SJSA1 (cell line): ENCODE measurements at places on chromosomes 4 and X.

- H3K4me3 ChIP-seq, result no peak overlapping the region
- peaks cover 9% of the 10 kb centered on the region for H3K4me1 ChIP-seq
- H3K27ac ChIP-seq, result no peak overlapping the region
- H3K36me3 ChIP-seq, result no peaks in the 10 kb centered on the region
Measured at GRCh38 chrX:110000000-110000399, 2.9 kb upstream of the TMEM164 start.

GRCh38 chrX:10548688-10549087 is 71.7 kb downstream of the MID1 start:
- no peak for DNase-seq
- H3K4me3 ChIP-seq, result no peak overlapping the region
- no peaks in the 10 kb centered on the region for H3K36me3 ChIP-seq
- H3K27ac ChIP-seq, result no peak overlapping the region
- H3K4me1 ChIP-seq, result no peaks in the 10 kb centered on the region
- H3K27me3 ChIP-seq, result no peaks in the 10 kb centered on the region

GRCh38 chr4:165874791-165875371 is 1.8 kb downstream of the TLL1 start:
- H3K4me3 ChIP-seq, result no peak overlapping the region
- H3K4me1 ChIP-seq, result peaks cover 7% of the 10 kb centered on the region
- H3K36me3 ChIP-seq, result no peaks in the 10 kb centered on the region
- H3K27me3 ChIP-seq, result peaks cover 45% of the 10 kb centered on the region
- no peak for DNase-seq

DNA sequence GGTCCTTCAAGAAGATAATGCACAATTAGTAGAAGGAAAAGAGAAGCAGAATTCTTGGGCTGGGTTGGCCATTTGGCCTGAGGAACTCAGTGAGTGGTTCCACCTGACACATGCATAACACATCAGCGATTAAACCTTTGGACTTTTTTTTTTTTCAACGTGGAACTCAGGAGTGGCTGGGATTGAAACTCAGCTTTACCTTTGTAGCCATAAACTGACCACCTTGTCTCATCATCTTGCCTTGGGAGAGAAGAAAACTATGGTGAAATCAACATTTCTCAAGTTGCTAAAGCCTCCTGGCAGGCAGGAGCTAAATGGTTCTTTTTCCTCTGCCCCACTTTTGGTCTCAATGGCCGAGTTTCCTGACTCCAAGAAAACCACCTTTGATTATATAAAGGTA is 16.3 kb downstream of the PTTG2 start:
- no peak for DNase-seq
- no peaks in the 10 kb centered on the region for H3K27me3 ChIP-seq
- H3K27ac ChIP-seq, result no peak overlapping the region
- H3K4me1 ChIP-seq, result peaks cover 13% of the 10 kb centered on the region

DNA sequence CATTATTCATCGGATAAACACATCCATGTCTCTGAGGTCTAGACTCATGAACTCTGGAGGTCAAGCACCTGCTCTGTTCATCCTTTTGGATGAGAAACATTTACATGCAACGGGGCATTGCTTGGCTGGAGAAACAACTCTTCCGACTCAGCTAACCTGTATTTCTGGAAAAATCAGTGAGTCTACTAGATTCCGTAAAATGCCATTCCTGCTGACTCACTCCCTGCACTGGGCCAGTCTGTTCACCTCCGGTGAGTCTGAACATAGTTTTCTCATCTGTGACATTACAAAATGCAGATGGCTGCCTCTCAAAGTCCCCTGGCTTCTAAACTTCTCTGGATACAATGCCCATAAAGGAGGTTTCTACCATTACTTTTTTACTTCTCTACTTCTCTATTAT is 185.7 kb upstream of the HS3ST1 start:
- H3K27me3 ChIP-seq, result no peaks in the 10 kb centered on the region
- H3K4me3 ChIP-seq, result no peak overlapping the region
